Activated CD4-positive, alpha-beta T cell treated with anti-CD3 and anti-CD28 coated beads, Interleukin-2, amount 10 ng/mL, durations not matched to agents 7 days and 5 days (primary cell): ENCODE measurements at places on chromosomes 7 and 10. TPM values are rescaled to one million over a fixed set of nuclear protein-coding genes. Genes with fewer than 3 reads are reported as not detected.
A peak's percentile ranks its signal among the peaks of the same experiment; 100 is the strongest.

DNA sequence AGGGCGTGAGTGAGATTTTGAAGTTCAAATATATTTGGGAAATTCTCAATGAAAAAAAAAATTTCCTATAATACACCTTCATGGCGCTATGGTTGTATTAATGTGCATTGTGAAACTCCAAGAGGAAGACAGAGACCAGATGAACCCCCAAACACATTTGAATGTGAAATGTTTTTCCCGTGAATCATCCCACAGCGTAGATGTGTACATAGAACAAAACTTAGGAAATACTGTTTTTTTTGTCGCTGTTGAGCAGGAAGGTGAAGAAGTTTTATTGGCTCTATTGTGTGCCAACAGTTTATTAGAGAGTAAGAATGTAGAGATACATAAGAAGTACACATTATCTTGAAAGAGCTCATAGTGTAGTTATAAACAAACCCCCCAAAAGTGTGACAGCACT, 134.0 kb downstream of the KCND2 start:
- H3K36me3 ChIP-seq, result no peaks in the 10 kb centered on the region
- DNase-seq, result no peak
- H3K27ac ChIP-seq, result no peak overlapping the region
- H3K4me3 ChIP-seq, result no peak overlapping the region
- H3K4me1 ChIP-seq, result no peaks in the 10 kb centered on the region

- peaks cover 27% of the 10 kb centered on the region for H3K4me1 ChIP-seq
- H3K4me3 ChIP-seq, result peak overlapping the region; percentile 3
- H3K36me3 ChIP-seq, result no peaks in the 10 kb centered on the region
- no peak for DNase-seq
- peak overlapping the region; percentile 86 for H3K27ac ChIP-seq
Observed at GRCh38 chr7:114916261-114916892, 5.5 kb upstream of the MDFIC start.

- DNase-seq, result no peak
- H3K36me3 ChIP-seq, result peaks cover 86% of the 10 kb centered on the region
- no peaks in the 10 kb centered on the region for H3K27me3 ChIP-seq
- H3K4me1 ChIP-seq, result peaks cover 28% of the 10 kb centered on the region
Observed at GRCh38 chr7:149584009-149584408, 86.4 kb upstream of the ZNF746 start.

- no peak for DNase-seq
- H3K27ac ChIP-seq, result no peak overlapping the region
- peaks cover 2% of the 10 kb centered on the region for H3K27me3 ChIP-seq
- H3K4me1 ChIP-seq, result no peaks in the 10 kb centered on the region
Observed at GRCh38 chr7:18020138-18020715, 7.4 kb downstream of the PRPS1L1 start.

GRCh38 chr10:96390460-96390864, 31.7 kb upstream of the OPALIN start:
- no peak for DNase-seq
- H3K27ac ChIP-seq, result no peak overlapping the region
- H3K4me1 ChIP-seq, result no peaks in the 10 kb centered on the region
- H3K27me3 ChIP-seq, result peaks cover 5% of the 10 kb centered on the region

The CFAP70 gene
- 0.57 TPM for total RNA-seq

The DPP6 gene
- not detected for total RNA-seq

The AIMP2 gene
- 31.3 TPM for total RNA-seq

The SRRM3 gene
- total RNA-seq, result not detected
